NCI-H146 (cell line): ENCODE measurements at places on chromosomes 11 and 22.

- no peak for DNase-seq
These were observed 2.4 kb upstream of the SGSM3 start for GRCh38 chr22:40368016-40368415.

DNA sequence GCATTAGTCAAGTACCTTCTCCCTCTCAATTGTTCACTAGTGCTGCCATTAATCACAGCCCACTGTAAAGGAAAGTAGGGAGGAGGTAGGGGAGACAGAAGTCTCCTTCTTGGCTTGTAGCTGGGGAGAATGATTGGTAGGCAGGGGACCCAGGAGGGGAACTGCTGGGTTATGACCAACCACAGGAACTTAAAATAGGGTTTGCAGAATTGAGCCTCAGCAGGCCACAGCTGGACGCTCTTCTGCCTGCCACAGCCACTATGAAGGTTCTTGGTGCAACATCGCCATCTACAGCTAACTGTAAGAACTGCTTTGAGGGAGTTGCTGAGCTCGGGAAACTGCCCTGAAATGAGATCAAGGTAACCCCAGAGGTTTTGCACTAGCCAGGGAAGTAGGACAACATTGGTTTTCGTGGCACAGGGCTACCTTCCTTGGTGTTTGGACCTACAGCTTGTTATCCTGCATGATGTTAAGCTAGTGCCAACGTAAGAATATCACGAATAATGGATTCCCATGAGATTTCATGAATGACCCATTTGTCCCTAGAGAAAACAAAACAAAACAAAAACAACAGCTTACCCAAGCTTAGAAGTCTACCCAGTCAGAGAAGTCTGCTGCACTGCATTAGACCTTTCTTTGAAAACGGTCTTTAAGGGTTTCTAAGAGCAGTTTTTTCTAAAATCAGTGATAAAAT, 787.1 kb upstream of the API5 start:
- DNase-seq, result peak; percentile 27

- DNase-seq, result no peak
These were observed 392.9 kb downstream of the INSC start for GRCh38 chr11:15507592-15507991.

GRCh38 chr22:43077121-43077877, 11.9 kb downstream of the TTLL1 start:
- DNase-seq, result no peak

DNA sequence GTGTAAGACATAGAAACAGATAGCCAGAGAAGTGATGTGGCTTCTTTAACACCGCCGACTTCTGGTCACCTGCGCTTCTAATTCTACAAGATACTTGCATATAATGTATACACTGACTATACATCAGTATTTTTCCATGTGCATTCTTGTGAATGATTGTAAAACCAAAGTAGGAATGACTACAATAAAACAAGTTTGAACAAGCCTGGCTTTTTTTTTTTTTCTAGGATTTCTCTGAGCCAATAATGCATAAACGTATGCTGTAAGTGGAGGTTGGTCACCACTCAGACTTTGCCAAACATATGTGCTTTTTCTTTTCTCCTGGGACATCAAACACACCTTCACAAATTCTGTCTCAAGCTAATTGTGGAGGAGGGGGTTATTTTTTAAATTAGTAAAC, 237.8 kb upstream of the KIRREL3 start:
- no peak for DNase-seq

- peak; percentile 73 for DNase-seq
These were observed 69.9 kb upstream of the RTL6 start for GRCh38 chr22:44567846-44568493.

- no peak for DNase-seq
These were observed 957.6 kb upstream of the CCDC90B start for GRCh38 chr11:84243629-84244263.

GRCh38 chr11:68014157-68014946, 4.2 kb downstream of the ALDH3B1 start:
- DNase-seq, result no peak

DNA sequence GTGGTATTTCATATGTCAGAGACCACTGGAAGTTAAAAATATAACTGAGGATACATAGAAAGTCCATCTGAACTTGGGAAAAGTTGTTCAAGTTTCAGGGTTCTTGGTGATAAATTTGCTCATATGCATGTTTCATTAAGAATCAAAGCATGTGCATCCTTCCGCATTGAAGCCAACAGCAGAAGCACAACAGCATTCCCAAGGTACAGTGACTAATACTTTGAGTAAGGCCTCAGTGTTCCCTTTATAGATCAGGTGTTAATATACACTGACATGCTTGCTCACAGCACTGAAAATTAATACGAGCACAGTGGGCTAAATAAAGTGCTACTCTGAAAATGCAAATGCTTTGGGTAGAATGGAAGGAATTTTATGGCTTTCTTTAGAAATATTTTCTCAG, 691.1 kb downstream of the METTL15 start:
- no peak for DNase-seq

DNA sequence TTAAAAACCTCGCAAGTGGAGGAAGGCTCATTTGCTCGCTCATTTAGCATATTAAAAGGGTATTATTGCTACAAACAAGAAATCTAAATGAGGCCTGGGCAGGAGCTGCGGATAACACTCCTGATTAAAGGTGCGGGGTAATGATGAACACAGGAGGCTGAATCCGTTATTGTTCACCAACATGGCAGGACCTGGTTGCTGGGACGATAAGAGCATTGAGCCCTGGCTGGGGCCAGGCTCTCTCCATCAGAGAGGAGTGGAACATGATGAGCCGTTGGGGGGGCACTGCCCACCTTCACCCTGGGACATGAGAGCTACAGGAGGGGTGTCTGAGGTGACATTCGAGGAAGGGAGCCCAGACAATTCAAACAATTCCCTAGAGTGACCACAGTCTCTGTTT, 211.7 kb downstream of the NXPE2 start:
- no peak for DNase-seq

- DNase-seq, result no peak
These were observed 18.9 kb downstream of the ARVCF start for GRCh38 chr22:19997561-19998231.

- DNase-seq, result no peak
These were observed 7.0 kb downstream of the MS4A6A start for GRCh38 chr11:60175860-60176275.

DNA sequence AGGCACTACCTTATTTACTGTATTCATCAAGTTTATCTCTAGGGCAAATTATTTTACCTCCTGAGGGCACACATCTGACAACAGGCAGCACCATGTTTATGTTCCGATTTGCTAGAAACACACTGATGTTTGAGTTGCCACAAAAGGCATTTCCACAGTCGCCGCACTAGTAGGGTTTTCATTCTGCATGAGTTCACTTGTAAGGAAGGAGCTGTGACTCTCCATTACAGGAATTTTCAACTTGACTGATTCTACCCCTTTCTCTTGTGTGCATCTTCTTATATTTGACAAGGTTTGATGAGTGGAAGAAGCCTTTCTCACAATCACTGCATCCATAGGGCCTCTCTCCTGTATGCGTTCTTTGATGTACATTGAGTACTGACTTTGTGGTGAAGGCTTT, 455.9 kb upstream of the CNTN5 start:
- no peak for DNase-seq

DNA sequence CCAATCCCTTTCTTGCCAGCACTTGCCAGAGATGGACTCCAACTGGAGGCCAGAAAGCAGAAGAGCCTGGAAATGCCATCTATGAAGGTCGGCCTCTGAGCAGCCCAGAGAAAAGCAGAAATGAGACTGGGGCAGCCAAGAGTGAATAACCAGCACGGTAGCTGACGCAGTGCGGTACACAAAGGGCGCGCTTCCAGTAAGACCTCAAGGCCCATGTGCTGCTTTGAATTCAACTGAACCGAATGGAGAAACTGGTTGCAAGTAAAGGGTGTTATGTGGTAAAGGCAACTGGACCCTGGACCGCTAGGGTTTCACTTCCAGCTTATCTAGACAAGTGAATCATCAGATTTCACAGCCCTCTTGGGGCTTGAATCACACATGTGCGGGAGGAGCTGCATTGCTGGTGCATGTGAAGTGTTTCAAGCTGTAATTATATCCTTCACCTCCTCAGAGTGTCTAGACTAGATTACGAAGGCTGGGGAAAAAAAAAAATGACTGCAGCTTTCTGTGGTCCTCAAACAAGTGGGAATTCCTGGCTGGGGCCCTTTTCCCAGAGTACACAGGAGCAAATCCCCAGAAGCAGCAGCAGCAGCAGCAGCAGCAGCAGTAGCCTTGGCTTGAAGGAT, 128.9 kb downstream of the CCDC34 start:
- DNase-seq, result no peak

- DNase-seq, result no peak
These were observed 2.9 kb upstream of the AKIP1 start for GRCh38 chr11:8908099-8908498.

DNA sequence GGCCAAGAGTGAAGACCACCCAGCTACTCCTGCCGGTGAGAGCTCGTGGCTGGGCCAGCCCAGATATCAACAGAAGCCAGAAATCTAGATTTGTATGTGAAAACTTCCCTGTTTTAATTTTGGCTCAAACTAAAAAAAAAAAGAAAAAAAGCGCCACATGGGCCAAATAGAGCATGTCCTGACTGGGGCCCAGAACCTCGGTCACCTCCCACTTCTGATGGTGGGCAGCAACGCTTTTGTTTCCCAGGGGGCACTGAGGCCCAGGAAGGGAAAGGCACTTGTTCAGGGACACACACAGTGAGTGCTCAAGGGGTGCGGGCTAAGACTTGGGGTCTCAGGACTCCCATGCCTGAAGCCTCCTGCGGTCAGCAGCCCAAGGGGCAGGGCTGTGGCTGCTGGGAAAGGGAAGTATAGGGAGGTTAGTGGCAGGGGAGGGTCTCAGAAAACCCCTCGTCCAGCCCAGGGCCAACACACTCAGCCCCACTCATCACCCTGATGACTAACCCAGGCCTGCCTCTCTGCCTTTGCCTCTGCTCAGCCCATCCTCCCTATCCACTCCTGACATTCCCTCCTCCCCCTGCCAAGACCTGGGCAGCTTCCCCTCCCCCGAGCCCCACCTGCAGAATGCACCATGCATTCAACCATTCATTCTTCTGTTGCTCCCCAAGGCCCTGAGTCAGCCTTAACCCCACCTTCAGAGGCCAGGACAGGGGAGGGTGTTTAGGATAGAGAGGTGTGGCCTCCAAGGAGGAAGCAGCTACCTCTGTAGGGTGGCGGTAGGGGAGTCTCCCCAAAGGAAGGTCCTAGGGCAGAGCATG, 30.0 kb upstream of the TCF20 start:
- no peak for DNase-seq

- peak; percentile 1 for DNase-seq
These were observed 43.7 kb downstream of the KREMEN1 start for GRCh38 chr22:29116397-29117123.

- DNase-seq, result no peak
These were observed 14.4 kb downstream of the SCN3B start for GRCh38 chr11:123640029-123640428.

- DNase-seq, result no peak
These were observed 41.6 kb downstream of the MRGPRX2 start for GRCh38 chr11:19018901-19019300.

- DNase-seq, result no peak
These were observed 637.7 kb downstream of the OPCML start for GRCh38 chr11:132894606-132895005.

- DNase-seq, result no peak
These were observed 6.2 kb downstream of the MS4A10 start for GRCh38 chr11:60791153-60791933.
